ENCODE measurements at places on chromosomes 1 and 21.

- DNase-seq: no peak
Observed at GRCh38 chr21:8998946-8999681, 1522.3 kb upstream of the TPTE start.

GRCh38 chr1:184469396-184469795 is 82.6 kb downstream of the C1orf21 start:
- no peak for DNase-seq

DNA sequence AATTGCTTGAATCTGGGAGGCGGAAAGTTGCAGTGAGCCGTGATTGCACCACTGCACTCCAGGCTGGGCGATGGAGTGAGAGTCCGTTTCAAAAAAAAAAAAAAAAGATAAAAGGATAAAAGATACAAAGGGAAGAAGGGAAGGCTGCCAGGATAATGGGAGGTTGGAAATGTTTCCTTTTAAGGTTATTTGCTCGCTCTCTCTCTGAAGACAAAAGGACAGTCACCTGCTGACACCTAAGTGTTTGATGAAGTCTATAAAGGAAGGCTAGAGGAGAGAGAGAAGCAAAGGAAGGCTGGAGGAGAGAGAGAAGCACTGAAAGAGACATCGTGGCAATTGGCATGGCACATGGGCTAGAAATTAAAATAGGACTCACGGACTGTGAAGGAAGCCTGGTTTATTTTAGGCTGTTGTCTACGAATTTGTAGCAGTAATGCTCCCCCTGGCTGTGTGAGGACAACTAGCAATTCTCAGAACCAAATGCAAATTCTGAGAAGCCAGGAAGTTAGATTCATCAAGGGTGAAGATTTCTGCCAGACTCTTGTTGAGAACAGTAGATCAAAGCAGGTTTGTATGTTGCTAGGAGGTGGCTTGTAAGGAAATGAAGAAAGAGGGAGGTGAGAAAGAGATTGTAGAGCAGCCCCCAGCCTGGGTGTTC is 154.2 kb downstream of the ZP4 start:
- peak; percentile 8 for DNase-seq

DNA sequence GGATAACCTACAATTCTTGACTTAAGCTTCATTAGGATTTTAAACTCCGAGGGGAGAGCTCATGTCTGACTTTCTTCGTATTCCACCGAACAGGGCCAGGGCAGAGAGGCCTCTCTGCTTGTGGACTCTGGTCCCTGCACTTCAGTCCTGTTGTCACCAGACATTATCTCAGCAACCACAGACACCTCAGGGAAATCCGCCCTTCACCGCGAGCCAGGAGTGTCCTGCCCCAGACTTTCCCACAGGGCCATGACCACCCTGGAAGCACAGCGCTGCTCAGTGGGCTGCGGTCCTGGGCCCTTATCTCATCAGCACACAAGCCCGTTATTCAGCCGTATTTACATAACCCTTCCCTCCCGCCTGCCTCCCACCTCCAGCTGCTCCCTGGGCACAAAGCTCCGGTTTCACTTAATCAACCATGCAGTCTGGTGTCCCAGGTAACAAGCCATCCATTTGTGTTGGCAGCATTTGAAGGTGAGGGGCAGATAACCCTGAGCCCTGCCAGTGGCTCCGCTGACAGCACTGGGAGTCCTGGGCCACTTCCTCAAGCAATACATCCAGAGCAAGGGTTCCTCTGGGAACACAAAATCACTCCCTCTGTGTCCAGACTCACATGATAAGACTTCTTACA is 122.8 kb upstream of the RAB4A start:
- peak; percentile 87 for DNase-seq

GRCh38 chr1:202501281-202501680 is 152.8 kb downstream of the PPP1R12B start:
- DNase-seq: no peak

GRCh38 chr1:230354005-230354404 is 72.1 kb downstream of the PGBD5 start:
- no peak for DNase-seq

DNA sequence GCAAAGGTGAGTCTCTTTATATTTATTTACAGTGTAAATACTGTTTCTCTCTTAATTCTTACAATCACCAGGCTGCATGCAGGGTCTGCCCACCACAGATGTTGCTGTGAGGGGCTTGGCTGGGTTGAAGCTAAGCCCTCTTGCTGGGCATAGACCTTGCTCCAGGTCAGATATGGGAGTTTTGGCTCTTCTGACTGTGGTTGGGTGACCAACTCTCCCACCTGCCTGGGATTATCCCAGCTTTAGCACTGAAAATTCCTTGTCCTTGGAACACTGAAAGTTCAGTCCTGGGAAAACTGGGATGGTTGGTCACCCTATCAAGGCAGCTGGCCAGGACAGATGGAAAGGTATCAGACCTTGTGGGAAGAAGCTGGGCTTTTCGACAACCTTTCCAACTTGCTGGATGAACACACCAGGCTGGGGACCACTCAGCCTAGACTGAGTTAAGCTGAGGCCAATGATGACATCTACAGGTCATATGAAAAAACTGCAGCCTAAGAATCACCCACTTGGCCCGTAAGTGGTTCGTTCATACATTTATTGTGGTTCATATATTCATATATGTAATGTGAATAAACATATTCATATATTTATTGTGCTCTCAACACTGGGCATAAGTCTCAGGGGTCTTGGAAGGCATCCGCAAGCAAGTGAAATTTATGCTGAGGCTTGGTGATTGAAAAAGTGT is 26.6 kb upstream of the HPDL start:
- peak; percentile 53 for DNase-seq

DNA sequence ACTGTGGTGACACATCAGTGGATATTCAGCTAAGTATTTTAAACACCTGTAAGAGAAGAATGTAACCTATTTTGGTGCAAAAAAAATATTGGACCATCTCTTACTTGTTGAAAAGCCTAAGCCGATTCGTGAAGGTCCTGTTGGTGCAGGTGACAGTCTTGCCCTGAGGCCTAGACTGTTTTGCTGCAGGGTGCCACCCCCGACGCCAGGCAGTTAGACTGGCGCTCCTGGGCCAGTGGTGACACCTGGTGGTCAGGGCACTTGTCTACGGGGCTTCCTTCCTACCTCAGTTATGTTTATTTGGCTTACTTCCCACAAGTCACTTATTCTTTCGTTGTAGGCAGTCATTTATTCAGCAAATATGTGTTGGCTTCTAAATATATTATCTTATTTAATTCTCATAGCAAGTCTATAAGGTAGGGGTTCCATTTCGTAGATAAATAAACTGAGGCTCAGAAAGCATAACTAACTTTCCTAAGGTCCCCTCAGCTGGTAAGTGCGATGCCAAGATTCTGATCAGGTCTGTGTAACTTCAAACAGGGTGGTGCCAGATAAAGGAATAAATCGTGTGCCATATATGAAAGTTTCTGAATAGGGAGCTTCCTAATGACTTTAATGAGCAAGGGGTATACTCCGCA is 1.9 kb downstream of the EEIG2 start:
- peak; percentile 78 for DNase-seq

DNA sequence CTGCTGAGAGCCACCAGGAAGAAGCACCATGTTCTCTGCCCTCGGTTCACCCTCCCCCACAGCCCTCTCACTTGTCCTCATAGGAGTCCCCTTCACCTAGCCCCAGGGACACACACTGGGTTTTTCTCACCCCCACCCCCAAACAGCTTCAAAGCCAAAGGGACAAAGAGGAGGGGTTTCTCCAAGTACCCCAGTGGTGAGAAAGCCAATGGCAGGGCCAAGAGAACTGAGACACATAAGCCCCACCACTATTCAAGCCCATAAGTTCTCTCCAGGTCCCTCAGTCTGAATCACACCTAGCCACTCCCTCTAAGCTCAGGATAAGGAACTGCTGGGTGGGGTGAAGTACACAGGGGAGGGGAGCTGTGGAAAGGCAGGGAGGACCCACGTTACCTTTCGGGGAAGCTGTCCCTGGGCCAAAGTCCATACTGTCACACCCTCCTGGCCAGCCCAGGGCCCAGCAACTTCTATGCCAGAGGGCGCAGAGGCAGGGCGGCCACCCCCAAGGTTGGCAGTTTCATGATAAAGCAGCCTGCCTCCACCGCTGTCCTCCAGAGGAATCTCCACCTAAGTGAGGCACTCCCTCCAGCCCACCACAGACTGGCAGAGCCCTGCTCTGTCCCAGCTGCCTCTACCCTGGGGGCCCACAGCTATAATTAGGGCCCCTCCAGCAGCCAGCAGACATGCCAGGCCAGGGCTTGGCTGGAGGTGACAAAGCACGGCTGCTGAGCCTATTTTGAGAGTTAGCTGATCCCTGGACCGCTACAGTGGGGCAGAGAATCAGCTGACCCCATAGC is 39.0 kb upstream of the PPP1R15B start:
- DNase-seq: no peak

DNA sequence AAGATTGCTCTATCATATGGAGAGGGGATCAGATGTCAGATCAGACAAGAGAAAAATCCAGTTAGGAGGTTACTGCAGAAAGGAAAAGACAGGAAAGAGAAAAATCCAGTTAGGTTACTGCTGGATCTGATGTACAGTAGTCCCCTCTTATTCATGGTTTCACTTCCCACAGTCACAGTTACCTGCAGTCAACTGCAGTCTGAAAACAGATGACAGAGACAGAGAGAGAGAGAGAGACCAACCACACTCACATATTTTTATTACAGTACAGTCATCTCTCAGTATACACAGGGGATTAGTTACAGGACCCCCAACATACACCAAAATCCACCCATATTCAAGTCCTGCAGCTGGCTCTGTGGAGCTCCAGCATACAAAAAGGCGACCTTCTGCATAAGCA is 29.3 kb downstream of the NUP133 start:
- no peak for DNase-seq

- DNase-seq: no peak
Observed at GRCh38 chr1:180085331-180085730, 69.3 kb upstream of the QSOX1 start.

DNA sequence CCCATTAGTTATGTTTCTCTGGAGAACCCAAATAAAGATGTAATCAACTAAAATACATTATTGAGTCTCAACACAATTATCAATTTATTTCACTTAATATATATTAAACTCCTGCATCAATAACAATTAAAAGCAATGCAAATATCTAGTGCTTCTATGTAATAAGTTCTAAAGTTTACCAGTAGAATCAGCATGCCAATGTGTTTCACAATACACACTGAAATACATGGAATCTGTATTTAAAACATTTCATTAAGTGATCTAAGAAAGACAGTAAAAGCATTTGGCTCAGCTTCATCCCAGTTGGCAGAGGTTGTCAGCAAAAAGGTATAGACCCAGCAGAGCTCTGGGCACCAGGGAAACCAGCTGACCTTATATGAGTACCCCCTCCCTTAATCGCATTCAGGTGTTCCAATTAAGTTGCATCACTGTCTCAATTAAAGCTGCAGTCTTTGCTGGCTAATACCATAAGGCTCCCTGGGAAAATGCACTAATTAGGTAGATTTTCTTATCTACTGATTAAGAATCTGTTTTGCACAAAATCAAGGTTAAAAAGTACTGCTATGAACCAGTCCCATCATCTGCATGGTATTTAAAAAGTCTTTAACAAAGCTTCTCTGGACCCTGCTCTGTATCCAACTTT is 63.1 kb downstream of the NIBAN1 start:
- no peak for DNase-seq

DNA sequence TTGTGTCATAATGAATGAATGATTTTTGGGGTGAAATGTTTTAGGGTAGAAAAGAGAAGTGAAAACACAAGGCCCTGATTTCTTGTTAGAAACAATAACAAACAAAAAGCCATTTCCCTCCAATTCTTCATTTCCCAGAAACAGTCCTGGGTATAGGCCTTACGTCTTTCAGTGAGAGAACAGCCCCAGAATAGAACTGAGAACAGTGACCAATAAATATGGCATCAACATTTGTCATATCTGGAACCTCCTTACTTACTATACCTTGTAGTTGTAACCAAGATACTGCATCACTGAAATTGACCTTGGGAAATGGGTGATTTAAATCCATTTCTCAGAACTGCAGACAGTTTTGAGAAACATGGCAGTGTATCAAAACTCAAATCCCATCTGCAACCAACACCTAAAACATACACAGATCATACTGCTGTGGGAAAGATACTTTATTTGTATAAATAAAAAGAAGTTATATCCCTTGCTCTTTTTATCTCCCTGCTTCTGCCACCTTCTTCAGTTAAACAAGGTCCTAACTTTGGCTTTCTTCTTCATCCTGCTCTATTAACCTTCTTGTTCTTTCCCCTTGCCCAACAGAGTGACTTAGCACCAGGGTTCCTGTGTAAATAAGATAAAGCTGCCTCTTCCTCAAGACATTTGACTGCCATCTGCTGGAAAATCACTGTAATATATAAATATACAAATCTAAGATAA is 19.5 kb downstream of the XKR8 start:
- peak; percentile 47 for DNase-seq
